ENCODE measurements at places on chromosomes 1 and 21. TPM values are rescaled to one million over a fixed set of nuclear protein-coding genes. Genes with fewer than 3 reads are reported as not detected.

PDZK1 gene
- 1.3 TPM for total RNA-seq

NR5A2 gene
- total RNA-seq: not detected

PDXK gene
- total RNA-seq: 120 TPM

FOXD3 gene
- not detected for total RNA-seq

Data from smooth muscle cell of trachea (primary cell).